ENCODE measurements at places on chromosomes 2 and 18. TPM values are rescaled to one million over a fixed set of nuclear protein-coding genes. Genes with fewer than 3 reads are reported as not detected.

GPR39 gene
- total RNA-seq: 10.9 TPM

ADI1 gene
- total RNA-seq: 26.5 TPM

CDH7 gene
- total RNA-seq: 0.74 TPM

SERPINB5 gene
- not detected for total RNA-seq

UGT1A6 gene
- not detected for total RNA-seq

RPRM gene
- not detected for total RNA-seq

DNA sequence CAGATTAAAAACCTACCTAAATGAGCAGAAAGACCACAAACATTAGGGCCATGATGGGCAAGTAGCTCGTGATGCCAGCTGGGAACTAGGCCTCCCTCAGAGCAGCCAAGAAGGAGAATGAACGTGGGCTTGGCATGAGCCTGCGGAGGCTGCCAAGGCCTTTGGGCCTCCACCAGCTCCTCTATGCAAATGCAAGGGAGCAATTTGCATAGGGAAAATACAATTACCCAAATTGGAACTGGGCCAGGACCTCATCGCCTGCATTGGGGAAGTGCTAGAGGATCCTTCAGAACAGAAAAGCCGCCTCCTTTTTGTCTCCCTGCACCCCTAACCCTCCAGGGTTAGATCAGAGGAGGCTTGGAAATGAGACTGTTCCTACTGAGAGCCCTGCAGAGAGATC lies 326.4 kb downstream of the SMAD2 start:
- no peaks in the 10 kb centered on the region for H3K4me1 ChIP-seq
- H3K4me3 ChIP-seq: no peak overlapping the region
- no peaks in the 10 kb centered on the region for H3K27me3 ChIP-seq
- H3K36me3 ChIP-seq: no peaks in the 10 kb centered on the region

GRCh38 chr18:78981989-78982620 lies 2.5 kb downstream of the SALL3 start:
- H3K4me3 ChIP-seq: no peak overlapping the region
- no peak for DNase-seq
- H3K36me3 ChIP-seq: no peaks in the 10 kb centered on the region
- H3K27ac ChIP-seq: no peak overlapping the region
- H3K27me3 ChIP-seq: peaks cover 89% of the 10 kb centered on the region

DNA sequence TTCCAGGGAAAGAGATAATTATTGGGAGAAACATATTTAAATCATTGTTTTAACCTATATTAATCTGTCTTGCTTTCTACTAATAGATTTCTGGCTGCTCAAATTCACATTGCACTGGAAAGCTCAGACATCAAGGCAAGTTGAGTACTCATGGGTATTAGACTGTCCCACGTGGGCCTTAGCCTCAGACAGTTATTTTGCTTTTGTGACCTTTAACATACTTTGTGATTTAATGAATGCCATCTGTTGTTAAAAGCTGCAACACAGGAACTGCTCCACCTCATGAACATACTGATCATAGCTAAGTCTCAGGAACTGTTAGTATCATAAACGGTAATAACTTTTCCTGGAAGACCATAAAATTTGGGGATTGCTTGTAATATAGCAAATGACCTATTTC lies 2.7 kb upstream of the LCT start:
- no peak overlapping the region for H3K4me3 ChIP-seq
- H3K36me3 ChIP-seq: peaks cover 5% of the 10 kb centered on the region
- DNase-seq: peak; percentile 88
- peaks cover 5% of the 10 kb centered on the region for H3K4me1 ChIP-seq
- no peaks in the 10 kb centered on the region for H3K27me3 ChIP-seq

DNA sequence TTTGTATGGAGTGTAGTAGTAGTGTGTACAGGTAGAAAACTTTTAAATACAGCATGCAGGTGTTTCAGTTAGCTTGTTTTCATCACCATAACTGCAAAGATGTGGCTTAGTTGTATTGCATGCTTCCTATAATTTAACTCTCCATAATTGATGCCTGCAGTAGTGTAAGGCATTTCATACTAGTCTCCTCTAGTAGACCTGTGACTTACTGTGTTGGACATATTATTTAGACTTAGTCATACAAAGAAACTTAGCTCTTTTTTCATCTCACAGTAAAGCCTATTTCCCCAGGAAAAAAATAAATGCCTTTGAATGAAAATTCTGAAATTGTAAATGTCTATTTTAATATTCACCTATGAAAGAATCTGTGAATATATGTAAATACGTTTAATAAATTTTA lies 52.8 kb upstream of the TWSG1 start:
- no peaks in the 10 kb centered on the region for H3K4me1 ChIP-seq
- no peaks in the 10 kb centered on the region for H3K27me3 ChIP-seq
- no peak overlapping the region for H3K27ac ChIP-seq
- no peak for DNase-seq
- H3K36me3 ChIP-seq: peaks cover 5% of the 10 kb centered on the region

GRCh38 chr18:75238786-75239185 lies 28.2 kb downstream of the TSHZ1 start:
- H3K4me1 ChIP-seq: no peaks in the 10 kb centered on the region
- H3K27me3 ChIP-seq: no peaks in the 10 kb centered on the region
- H3K36me3 ChIP-seq: no peaks in the 10 kb centered on the region
- no peak for DNase-seq

DNA sequence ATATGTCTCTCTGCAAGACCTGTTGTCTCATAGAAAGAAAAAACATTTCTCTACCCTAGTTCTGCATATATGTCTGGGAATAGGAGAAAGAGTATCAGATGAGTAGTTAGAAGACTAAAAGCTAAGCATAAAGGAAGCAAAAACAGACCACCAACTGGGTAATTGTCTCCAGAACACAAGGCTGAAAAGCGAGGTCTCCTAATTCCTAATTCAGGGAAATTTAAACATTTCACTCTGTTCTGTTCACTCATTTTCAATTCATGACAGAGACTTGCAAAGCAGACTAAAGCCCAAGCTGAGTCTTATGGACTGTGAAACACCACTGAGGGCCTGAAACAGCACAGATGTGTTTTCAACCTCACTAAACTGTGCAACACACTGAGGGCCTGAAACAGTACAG lies 224.4 kb upstream of the TMEM200C start:
- H3K27me3 ChIP-seq: no peaks in the 10 kb centered on the region
- H3K27ac ChIP-seq: peak overlapping the region; percentile 20
- peaks cover 17% of the 10 kb centered on the region for H3K4me1 ChIP-seq
- no peak for DNase-seq

DNA sequence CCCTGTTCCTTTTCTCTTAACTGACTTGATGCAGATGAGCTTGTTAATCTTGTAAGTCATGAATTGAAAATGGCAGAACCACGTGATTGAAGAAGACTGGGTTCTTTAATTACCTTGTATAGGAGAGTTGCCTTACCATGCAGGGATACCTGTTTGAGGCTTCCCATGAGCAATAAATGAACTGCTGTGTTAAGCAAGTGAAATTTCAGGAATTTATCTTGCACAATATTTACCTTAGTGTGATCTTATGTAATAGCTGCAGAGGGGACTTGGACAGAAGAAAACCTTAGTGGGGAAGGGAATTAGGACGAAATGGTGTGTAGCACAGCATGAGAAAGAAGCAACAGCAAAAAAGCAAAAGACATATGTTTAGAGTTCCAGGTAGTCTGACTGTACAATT lies 384.0 kb upstream of the TMEFF2 start:
- no peaks in the 10 kb centered on the region for H3K4me1 ChIP-seq
- H3K27ac ChIP-seq: no peak overlapping the region
- H3K36me3 ChIP-seq: no peaks in the 10 kb centered on the region
- DNase-seq: no peak
- H3K27me3 ChIP-seq: no peaks in the 10 kb centered on the region

GRCh38 chr2:144430722-144431391 lies 89.1 kb downstream of the ZEB2 start:
- no peak overlapping the region for H3K4me3 ChIP-seq
- H3K27me3 ChIP-seq: no peaks in the 10 kb centered on the region

Data from cardiac muscle cell (in vitro differentiated cells and primary cell).